Activated CD4-positive, alpha-beta T cell treated with anti-CD3 and anti-CD28 coated beads, Interleukin-2, amount 10 ng/mL, durations not matched to agents 7 days and 5 days (primary cell): ENCODE measurements at places on chromosomes 16 and 17.

GRCh38 chr17:81252326-81252986, 13.3 kb downstream of the NDUFAF8 start:
- no peak for DNase-seq

- no peak for DNase-seq
Observed at GRCh38 chr17:46121841-46122485, 71.3 kb downstream of the KANSL1 start.

DNA sequence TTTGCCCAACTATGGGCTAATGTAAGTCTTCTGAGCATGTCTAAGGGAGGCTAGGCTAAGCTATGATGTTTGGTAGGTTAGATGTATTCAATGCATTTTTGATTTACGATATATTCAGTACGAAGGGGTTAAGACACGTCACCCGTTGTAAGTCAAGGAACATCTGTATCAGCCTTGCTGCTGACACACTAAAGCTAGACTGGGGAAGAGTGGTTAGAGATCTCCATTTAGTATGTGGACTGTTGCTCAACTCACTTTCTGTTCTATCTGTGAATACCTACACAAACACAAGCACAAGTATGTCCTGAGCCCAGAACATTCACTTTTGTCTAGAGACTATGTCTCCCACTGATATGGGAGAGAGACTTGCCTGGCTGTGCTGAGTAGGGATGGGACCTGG, 71.5 kb downstream of the VMP1 start:
- DNase-seq = no peak

DNA sequence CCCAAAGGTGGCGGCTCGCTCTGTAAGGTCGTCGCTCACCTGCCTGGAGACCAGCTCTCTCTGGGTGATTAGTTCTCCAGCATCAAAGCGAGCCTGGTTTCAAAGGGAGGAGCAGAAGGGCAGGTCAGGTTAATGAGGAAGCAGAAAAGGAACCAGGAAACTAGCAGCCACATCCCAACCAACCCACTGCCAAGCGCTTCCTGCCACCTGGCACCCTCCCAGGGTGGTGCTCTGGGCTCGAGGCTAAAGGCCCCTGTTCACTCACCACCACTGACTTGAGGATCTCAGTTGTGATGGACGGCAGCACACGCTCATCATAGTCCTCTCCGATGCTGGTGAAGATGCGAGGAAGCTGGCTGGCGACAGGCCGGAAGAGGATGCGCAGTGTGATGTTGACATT, 5.6 kb downstream of the PHB1 start:
- no peak for DNase-seq

- DNase-seq = no peak
Observed at GRCh38 chr16:4404967-4405696, 11.3 kb downstream of the CORO7 start.

DNA sequence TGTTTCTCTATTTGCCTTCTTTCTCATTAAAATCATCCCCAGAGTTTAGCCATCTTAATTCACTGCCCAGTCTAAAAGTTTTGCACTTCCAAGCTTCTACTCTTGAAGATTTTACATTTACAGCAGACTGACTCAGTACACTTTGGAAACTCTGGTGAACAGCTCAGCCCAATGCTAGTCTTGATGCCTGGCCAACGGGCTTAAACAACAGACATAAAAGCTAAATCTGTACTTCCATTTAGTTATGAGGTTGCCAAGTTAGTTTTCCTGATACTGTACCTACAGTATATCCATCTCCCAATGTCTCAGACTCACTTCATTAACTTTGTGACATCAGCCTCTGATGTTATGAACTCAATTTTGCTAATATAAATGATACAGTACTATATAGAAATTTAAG, 891.8 kb upstream of the SOX9 start:
- DNase-seq = no peak

- DNase-seq = peak; percentile 76
Observed at GRCh38 chr17:41496803-41497484, 7.2 kb upstream of the KRT36 start.

DNA sequence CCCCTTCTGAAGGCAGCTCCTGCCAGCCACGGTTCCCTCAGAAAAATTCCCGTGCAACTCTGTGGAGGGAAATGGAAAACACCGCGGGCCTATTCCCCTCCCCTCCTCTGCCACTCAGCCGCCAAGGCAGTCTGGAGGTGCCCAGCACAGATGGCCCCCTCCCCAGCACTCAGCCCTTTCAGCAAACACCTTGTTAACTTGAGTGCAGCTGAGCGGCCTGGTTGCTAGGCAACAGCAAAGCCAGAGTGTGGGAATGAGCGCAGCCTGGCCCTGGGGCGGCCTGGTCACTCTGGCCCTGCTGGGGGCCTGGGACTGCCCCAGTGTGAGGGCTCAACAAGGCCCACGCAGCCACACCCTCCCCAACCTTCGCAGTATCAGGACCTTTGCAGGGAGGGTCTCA, 32.8 kb downstream of the CACNA1G start:
- DNase-seq = no peak

DNA sequence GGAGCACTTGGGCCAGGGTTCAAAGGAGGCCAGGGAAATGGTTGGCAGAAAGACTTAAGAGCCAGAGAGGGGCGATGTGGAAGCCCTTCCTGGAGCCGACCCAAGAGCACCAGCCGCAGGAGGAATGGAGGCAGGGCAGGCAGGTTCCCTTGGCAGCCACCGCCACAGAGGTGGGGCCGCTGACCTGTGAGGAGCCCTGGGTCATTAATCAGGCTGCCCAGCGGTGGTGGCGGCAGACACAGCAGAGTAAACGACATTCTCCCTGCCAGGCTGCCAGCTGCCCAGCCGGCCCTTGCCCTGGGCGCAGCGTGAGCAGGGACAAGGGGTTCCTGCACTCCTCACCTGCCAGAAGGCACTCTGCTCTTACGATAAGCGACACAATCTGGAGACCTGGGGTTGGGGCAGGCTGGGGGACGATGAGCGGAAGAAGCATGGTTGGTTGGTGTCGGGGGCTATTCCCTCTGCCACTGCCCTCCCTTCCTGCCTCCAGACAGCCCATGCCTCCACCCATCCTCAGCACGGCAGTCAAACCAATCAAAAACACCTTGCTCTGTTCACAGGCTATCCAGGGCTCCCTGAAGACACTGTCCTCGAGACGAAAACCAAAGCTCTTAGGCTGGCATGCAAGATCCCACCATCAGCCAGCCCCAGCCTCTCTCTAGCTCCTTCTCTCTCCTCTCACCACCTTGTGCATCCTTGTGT, 40.9 kb downstream of the PLXDC1 start:
- DNase-seq = no peak

DNA sequence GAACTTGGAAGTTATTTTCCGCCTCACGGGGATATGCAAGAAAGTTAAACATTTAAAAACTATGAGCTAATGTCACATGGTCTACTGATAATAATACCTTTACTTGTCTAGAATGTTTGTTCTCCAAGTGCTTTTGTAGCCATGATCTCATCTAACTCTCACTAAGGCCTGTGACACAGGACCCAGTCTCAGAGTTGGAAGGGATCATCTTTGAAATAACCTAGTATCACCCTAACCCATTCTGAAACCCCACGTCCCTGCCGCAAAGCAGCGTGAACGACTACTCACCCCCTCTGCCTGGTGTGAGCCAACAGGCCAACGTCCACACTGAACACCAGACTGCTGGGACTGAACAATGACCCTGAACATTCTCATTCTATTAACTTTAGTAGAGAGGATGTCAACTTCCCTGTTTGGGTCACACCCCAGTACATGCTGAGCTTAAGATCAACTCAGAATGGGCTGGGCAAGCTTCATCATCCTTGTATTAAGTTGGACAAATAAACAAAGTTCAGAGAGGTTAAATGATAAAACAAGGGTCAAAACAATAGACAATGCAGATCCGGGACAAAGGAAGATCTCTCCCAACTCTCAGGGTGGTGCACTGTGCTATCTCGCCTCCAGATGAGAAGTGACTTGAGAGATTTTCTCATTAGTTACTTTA, 54.8 kb upstream of the BCAR1 start:
- DNase-seq = no peak

- DNase-seq = no peak
Observed at GRCh38 chr17:5608399-5609112, 24.2 kb upstream of the NLRP1 start.

DNA sequence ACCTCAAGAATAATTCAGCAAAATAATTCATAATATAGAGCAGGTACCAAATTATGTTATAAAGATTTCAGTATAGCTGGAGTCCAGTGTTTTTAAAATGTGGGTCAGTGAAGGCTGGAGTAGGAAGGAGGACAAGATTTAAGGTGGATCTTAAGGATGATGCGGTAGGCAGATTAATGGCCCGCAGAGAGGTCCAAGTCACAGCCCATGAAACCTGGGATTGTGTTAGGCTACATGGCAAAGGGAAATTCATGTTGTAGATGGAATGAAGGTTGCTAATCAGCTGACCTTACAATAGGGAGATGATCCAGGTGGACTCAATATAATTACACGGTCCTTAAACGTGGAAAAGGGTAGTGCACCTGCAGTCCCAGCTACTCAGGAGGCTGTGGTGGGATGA, 6.2 kb upstream of the IRF8 start:
- no peak for DNase-seq

DNA sequence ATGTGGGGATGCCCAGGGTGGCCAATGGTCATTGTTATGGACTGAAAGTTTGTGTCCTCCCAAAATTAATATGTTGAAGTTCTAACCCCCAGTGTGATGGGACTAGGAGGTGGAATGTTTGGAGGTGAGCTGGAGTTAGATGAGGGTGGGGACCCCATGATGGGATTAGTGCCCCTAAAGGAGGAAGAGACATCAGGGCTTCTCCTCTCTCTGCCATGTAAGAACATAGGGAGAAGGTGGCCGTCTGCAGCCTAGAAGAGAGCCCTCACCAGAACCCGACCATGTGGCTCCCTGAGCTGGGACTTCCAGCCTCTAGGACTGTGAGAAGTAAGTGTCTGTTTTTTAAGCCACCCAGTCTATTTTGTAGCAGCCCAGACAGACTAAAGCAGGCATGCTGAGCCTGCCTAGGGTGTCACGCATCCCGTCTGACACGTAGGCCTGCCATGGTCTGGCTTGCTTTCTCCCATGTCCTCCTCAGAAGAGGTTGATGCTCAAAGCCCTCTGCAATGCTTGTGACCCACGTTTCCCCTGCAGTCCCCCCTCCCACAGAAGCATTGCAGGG, 4.0 kb upstream of the PRPSAP1 start:
- no peak for DNase-seq

DNA sequence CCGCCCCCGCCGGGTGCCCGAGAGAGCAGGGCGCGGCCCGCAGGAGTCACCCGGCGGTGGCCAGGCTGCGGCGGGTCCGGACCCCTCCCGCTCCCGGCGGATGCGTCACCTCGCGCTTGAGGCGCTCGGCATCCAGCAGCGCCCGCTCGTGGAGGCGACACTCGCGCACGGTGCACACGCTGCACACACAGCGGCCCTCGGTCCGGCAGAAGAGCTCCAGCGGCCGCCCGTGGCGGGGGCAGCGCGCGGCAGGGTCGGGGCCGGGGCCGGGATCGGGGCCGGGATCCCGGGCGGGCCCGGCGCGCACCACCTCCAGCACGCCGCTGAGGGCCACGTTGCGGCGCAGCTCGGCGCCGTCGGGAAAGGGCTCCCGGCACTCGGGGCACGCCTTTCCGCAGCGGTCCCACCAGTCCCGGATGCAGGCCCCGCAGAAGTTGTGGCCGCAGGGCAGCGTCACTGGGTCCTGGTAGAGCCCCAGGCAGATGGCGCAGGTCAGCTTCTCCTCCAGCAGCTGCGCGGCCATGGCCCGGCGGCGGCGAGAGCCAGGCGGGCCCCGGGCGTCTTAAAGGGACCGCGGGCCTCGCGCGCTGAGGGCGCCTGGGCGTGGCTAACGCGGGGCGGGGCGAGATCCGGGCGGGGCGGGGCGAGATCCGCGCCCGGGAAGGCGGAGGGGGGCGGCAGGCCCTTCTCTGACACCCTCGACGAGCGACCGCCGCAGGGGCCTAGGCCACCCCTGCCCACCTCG, at the start of gene TRIM65:
TSS of gene TRIM65 (minus strand) at position 537 of the 745 bp plus-strand sequence. CDS start at position 523, 14 bp downstream.
- peak; percentile 69 for DNase-seq

GRCh38 chr16:89107203-89107582, 13.5 kb downstream of the ACSF3 start:
- DNase-seq = no peak

DNA sequence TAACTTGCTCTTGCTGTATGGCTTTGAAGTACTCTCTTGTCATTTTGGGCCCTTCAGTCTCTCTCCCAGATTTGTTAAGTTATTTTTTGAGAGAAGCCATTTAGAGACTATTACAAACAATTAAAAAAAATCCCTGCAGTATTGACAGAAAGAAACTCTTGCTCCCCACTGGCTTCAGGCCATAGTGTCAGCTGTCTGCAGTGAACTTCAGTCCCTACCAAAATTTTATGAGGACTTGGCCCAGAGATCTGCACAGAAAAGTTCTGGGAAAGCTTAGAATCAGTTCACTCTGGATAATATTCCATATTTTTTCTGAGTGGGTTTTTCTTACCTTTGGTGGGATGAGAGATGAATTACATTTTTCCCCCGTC, 30.9 kb upstream of the SUPT4H1 start:
- no peak for DNase-seq

DNA sequence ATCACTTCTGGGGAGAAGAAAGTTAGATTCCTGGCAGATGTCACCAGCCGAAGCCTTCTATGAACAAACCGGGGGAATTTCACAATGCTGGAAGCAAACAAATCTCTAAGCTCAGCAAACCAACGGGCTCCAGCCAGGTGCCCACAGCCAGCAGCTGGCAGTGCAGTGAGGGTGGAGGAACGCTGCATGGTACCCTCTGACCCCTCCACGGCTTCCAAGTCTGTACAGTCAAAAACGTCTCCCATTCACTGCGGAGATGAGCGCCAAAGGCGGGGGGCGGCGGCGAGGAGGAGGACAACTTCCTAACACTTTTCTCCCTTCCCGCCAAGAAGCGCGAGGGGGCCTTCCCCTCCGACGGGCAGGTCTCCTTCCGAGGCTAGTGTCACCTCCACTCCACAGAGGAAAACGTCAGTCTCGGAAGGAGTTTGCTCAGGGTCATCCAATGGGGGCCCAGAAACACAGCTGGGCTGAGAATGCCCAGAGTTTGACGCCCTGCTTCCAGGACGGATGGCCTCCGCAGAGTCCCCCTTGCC, 924 bp downstream of the ZNF598 start:
- peak; percentile 44 for DNase-seq

DNA sequence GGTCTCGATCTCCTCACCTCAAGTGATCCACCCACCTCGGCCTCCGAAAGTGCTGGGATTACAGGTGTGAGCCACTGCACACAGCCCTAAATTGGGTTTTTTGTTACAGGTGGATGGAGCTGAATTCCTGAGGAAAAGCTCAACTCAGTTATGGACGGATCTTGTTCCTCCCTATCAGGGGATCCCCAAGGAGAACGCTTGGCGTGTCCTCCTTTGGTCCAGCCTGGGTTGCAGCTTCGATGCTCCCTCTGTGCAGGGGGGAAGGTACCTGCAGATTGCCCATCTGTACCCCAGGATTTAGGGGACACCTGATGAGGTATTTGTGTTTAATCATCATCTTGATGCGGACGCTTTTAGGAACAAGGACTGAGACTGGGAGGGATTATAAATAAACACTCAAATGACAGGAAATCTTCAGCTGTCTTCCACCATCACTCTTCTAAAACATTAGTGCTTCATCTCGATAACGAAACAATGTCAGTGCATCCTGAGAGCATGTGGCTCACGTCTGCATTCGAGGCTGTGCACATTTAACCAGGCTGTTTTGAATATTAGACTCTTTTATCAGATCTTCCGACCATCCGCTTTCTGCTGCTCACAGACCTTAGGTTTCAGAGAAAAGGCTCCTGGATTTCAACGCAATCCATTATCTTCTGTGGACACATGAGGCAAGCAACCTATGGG, 18.2 kb upstream of the MEIOB start:
- no peak for DNase-seq
